ENCODE measurements at places on chromosomes 13 and 19.
A peak's percentile ranks its signal among the peaks of the same experiment; 100 is the strongest.

DNA sequence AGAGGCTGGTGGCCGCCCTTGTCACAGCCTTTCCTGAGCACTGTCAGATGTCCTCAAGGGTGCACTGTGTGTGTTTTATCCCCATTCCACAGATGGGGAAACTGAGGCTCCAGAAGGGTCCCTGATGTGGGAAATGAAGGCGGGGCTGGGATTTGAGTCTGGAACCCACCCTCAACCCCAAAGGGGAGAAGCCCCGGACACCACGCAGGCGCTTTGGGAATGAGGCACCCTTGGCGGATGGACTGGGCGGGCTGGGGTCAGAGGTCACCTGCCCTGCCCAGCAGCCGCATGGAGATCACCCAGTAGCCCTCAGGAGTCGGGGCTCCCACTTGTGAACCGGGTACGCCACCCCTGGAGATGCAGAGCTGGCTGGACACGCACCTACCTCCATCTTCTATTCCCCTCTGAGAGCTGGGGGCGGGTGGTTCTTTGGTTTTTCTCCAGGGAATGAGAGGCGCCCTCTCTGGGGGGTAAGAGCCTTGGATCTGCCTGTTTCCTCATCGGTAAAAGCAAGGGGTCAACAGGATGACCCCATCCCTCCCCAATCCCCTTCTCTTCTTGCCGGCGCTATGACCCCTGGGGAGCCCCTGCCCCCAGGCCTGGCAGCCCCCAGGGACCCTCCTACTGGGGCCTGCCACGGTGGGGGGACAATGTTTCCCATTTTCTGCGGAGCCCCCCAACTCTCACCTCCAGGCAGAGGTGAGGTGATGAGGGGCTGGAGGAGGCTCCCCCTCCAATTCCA is 8.3 kb upstream of the ONECUT3 start:
- no peak for DNase-seq

GRCh38 chr13:73676550-73677047 is 457.6 kb downstream of the KLF12 start:
- DNase-seq, result no peak

DNA sequence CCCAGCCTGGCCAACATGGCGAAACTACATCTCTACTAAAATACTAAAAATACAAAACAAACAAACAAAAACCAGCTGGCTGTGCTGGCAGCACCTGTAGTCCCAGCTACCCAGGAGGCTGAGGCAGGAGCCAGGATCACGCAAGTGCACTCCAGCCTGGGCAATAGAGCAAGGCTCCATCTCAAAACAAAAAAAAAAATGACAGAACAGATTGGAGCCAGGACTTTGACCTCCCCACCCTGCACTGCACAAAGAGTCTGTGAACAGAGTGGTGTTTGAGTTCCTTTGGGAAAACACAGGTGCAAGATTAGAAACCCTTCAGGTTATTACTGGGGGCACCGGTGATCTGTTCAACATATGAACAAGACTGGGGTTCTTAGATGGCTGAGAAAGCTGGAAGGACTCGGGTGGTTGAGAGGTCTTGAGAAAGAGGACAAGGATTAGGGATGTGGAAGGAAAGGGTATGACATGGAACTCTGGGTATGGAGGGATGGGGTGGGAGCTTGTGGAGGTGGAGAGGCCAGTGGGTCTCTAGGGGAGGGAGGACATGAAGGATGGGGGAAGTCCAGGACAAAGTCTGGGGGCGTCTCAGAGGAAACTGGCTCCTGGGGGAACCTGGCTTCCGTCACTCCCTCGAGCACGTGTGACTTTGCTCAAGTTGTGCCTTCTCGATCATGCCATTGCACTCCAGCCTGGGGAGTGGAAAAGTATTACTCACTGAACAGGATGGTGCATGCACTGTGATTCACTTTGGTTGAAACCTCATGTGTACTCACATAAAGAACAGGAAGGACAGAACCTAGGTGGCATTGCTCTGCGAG is 25.9 kb downstream of the RCN3 start:
- no peak for DNase-seq

GRCh38 chr13:86918682-86919081 is 752.5 kb upstream of the SLITRK5 start:
- no peak for DNase-seq

- no peak for DNase-seq
These were observed 345.7 kb downstream of the MTUS2 start for GRCh38 chr13:29165840-29166239.

DNA sequence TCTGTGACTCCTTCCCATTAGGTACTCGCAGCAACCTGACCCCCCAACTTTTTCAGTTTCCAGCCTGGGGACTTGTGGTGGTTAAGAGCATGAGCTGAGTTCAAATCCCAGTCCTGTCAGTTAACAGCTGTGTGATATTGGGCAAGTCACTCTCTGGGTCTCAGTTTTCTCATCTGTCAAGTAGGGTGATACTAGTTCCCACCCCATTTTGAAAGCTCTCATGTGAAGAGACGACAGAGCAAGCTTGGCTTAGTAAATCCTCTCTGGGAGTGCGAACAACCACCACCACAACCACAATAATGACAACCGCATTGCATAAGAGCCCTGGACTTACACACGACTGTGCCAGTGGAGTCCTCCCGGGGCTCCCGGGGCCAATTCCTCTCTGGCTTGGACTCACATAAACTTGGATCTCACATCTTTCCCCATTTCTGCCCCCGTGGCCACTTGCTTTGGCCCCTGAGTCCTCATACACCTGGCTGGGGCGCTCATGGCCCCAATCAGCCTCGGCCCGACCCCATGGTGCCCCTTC is 454 bp downstream of the BLVRB start:
- peak; percentile 6 for DNase-seq

- DNase-seq, result no peak
These were observed 309.2 kb downstream of the FGF9 start for GRCh38 chr13:21980049-21980448.

DNA sequence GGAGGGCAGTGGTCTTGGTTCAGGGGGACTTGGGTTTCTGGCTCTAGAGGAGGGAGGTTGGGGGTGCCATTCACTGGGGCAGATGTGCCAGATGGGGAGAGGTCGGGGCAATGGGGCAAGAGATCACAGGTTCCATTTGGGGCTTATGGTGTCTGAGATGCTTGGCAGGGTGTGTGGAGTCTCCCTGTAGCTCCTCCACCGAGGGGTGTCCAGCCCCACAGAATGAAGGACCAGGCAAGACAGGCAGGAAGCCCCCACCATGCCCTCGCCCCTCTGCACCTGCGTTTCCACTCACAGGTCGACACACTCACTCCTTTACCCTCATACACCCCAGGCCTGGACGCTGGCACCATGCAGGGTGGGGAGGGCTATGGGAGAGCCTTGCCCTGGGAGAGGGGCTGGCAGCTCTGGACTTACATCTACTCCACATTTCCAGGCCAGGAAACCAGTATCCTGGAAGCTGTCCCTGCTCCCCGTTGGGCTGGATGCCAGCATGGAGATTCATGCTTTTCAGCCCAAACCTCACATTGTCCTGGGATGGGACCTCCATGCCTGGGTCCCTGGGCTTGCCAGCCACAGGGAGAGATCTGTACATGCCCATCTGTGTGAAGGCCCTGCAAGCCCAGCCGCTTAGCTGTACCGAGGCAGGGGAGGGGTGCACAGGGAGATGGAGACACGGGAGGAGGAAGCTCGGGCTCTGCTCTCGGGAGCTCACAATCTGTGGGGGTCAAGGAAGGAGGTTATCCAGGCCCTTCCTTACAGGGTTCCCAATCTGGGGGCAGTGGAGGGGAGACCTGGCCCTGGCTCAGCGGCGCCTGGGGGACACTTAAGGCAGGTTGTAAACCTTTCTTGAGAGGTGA is 77.1 kb downstream of the CHST8 start:
- DNase-seq, result no peak

DNA sequence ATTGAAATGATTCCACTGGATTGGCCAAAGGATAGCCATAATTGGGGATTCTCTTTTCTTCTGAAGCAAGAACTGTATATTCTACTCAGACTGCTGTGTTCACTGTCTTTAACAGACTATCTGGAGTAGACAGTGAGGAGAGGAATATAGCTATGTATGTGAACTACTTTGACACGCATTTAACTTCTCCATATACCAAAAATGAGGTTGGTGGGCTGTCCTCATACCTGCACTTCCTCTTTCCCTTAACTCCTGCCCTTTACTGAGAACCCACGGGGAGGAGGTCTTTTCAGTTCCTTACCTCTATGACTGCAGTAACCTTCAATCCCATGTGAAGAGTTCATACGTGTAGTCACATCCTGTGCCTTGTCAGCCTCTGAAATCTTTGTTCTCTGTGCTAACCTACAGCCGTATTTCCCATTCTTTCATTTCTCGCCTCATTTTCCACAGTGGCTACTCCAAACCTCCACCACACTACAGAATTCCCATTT is 305.8 kb downstream of the MTUS2 start:
- DNase-seq, result no peak

- no peak for DNase-seq
These were observed 3.2 kb downstream of the CCNP start for GRCh38 chr19:40223135-40223822.

DNA sequence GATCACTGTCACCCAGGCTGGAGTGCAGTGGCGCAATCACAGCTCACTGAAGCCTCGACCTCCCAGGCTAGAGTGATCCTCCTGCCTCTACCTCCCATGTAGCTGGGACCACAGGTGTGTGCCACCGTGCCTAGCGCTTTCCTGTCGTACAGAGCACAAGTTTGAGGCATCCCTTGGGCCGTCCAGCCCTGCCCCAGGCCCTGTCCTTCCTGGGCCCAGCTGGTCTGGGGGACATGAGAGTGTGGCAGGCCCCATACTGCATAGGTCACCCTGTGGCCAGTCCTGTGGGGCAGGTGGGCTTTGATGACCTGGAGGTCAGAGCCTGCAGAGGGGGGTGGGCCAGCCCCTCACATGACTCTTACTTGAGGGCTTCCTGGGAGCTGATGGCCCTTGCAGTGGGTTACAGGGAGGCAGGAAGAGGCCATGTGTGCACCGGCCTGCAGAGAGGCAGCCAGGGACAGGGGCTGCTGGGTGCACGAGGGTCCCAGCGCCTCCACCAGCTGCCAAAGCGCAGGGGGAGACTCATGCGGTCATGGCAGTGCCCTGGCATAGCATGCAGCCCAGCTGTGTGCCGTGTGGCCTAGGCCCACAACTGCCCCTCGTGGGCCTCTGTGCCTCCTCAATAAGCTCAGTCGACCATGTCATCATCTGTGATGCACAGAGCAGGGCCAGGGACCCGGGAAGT is 61.4 kb downstream of the KDM4B start:
- DNase-seq, result no peak

GRCh38 chr19:5184930-5185329 is 155.7 kb downstream of the PTPRS start:
- DNase-seq, result no peak

DNA sequence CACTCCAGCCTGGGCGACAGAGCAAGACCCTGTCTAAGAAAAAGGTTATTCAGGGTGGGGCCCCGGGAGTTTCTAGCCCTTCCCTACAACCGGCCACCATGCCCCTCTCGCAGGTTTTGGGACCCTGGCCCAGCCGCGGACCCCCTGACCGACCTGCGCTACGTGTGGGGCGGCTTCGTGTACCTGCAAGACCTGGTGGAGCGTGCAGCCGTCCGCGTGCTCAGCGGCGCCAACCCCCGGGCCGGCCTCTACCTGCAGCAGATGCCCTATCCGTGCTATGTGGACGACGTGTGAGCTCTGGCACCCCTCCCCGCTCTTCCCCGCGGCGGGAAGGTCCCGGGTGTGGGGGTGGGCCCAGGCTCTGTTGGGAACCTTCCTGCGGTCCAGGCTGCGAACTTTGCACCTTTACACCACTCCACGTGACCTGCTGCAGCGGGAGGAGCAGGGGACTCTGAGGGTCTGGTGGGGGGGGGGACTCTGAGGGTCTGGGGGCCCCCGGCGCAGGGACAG is 6.3 kb downstream of the ABCA7 start:
- DNase-seq, result no peak

- no peak for DNase-seq
These were observed 42.3 kb downstream of the POLR1D start for GRCh38 chr13:27663947-27664346.

GRCh38 chr19:30552593-30552992 is 180.4 kb downstream of the ZNF536 start:
- no peak for DNase-seq

DNA sequence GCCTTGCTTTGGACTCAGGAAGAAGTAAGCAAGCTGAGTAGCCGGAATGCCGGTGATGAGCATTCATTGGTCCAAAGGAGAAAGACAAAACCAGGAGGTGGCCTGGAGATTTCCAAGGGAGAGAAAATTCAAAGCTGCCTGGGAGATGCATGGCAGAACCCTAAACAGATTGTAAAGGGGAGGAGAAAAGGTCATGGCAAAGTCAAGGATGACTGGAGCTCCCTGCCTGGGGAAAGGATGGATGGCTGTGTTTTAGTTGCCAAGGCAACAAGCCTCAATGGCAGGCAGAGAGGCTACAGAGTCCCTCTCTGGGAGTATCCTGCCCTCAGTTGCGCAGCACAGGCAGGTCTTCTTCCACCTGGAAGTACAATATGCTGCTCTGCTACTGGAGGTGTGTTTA is 134.0 kb downstream of the ENOX1 start:
- no peak for DNase-seq

DNA sequence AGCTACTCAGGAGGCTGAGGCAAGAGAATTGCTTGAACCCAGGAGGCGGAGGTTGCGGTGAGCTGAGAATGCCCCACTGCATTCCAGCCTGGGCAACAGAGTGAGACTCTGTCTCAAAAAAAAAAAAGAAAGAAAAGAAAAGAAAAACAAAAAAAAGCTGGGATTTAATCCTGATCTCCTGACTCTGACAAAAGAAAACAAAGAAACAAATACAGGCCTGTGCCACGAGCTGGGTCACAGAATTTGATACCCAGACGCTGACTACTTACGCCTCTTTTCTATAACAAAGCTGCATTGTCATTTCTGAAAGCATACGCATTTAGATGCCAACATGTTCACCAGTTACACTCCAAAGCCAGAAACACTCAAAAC is 18.2 kb upstream of the GTF2F2 start:
- peak; percentile 87 for DNase-seq

GRCh38 chr13:34617473-34618083 is 324.5 kb upstream of the NBEA start:
- peak; percentile 14 for DNase-seq

- DNase-seq, result no peak
These were observed 27.5 kb downstream of the SPRYD7 start for GRCh38 chr13:49908637-49909036.

DNA sequence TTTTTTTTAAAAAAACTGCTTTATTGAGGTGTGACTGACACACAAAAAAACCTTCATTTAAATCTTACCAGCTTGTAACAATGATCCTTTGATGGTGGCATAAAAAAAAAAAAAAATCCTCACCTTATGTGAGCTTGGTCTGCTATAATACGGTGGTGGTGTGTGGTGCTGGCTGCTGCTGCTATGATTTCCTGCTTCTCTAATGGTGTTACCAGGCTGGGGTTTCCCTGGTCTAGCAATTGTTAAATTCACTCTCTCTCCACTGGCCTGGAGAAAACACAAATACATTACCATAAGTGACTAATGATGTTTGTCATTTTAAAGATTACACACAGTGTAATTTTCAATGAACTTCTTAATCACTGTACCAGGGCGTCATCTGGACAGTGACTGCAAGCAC is 60.6 kb downstream of the LNX2 start:
- DNase-seq, result no peak
